Epithelial cell of prostate (primary cell): ENCODE measurements at places on chromosomes 4 and X.

GRCh38 chrX:55489314-55490009, at the start of gene USP51:
Gene USP51, minus strand, starts transcription at chrX:55489848. Its CDS starts 909 bp downstream, at chrX:55488939.
- DNase-seq, result no peak

DNA sequence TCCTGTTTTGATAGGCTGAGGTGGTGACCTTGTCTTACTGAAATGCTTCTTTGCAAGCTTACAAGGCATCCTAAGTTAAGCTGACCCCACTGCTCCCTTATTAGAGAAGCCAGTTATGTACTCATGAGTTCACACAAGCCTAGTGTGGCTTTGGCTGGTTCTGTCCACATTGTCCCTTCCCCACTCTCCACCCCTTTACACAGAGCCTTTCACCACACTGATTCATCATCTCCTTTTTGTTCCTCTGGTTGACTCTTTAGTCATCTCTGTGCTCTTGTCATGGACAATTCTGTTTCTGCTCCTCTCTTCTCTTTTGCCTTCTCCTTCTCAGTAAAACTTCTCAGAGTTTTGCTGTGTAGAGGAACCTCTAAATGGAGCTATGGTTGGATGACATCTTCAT, 4.9 kb downstream of the CHRNA9 start:
- DNase-seq, result no peak

DNA sequence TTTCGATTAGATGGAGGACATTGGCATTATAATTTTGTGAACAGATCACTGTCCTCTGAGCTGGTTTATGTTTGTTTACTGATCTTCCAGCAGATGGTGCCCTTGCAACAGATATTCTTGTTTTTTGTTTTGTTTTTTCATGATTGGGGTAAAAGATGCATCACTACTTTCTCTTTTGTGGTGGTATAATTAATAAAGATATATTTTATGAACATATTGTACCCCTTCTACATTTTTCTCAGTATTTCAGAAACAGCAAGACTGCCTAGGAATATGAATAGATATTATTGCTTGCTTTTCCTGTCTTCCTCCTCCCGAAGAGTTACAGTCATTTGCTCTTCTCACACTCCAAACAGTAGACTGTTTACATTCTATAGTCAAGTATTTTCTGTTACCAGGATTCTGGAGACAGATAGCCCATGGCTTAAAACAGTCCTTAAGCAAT, 905.2 kb downstream of the TRAM1L1 start:
- DNase-seq, result no peak

DNA sequence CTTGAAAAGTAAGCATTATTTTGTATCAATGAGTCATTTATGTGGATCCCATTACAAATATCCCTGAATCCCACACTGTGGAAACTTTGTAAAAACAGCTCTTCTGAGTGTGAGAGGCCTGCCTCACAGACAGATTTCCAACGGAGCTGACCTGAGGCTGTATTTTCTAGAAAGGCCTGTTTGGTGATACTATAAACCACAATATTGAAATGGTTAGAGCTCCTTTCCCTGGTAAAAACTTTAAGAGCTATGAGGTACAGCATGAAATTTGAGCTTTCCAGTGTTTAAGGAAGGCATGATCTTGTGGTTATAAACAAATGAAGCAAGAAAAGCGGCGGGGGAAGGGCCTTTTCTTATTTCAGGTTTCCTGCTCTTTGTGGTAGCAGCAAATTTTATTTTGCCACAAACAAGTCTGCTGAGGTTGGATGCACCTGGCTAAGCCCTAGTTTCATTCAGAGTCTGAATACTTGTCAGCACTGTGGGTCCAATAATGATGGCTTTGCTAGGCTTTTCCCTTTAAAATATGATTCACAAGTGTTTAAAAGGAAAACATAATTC, 86.8 kb upstream of the ETNPPL start:
- DNase-seq, result peak; percentile 6

DNA sequence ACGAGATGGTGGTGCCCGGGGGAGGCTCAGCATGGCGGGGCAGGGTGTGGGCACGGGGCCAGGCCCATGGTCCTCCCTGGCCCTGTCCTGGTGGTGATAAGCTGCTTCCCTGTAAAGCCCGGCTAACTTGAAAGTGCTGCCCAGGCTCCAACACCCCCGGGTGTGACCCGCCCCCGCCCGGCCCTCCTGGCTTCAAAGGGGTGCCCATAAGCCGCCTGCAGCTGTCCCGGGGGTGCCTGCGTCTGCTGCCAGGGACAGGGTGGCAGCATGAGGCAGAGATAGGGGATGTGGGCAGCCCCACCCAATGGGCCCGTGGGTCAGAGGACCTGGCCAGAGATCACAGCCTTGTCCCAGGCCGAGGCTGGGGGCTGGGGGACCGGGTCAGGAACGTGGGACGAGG, 18.1 kb downstream of the FGFRL1 start:
- no peak for DNase-seq

- DNase-seq, result no peak
These were observed 106.6 kb upstream of the PCDH18 start for GRCh38 chr4:137638934-137639333.

GRCh38 chrX:19642241-19643109, 127.2 kb upstream of the MAP3K15 start:
- no peak for DNase-seq

DNA sequence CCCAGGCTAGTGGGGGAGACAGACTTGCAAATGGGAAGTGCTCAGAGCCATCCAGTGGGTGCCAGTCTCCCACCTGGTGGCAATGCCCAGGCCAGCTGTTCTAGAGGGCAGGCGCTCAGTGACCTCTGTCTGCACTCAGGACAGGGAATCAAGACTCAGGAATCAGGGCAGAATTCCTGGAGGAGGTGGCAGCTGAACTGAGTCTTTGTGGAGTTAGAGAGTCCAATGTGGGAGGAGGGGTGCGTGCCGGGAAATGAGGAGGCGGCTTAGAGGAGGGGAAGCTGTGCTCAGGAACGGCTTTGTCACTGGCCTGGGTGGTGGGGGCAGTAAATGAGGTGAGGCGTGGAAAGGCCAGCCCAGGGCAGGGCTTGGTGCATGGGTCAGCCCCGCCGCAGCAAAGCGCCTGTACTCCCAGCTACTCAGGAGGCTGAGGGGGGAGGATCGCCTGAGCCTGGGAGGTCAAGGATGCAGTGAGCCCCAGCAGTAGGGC, 31.3 kb upstream of the SORCS2 start:
- no peak for DNase-seq

- DNase-seq, result no peak
These were observed 12.3 kb downstream of the PGRMC2 start for GRCh38 chr4:128275346-128275745.

DNA sequence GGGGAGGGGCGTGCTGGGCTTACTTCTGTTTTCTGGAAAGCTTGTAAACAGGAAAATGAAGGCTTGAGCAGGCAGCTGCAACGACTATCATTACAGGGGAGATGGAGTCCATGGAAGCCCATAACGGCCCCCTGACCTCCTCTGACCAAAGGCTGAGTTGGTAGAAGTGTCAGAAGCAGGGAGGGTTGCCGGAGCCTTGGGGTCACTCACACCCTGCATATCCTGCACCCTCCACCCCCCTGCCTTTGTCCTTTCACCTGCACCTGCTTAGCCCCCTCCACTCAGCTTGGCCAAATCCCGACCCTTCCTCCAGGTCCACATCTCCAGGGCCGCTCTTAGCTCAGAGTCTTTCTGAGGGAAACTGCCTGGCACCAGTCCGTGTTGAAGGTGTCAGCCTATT, 12.5 kb upstream of the MSX1 start:
- DNase-seq, result no peak

DNA sequence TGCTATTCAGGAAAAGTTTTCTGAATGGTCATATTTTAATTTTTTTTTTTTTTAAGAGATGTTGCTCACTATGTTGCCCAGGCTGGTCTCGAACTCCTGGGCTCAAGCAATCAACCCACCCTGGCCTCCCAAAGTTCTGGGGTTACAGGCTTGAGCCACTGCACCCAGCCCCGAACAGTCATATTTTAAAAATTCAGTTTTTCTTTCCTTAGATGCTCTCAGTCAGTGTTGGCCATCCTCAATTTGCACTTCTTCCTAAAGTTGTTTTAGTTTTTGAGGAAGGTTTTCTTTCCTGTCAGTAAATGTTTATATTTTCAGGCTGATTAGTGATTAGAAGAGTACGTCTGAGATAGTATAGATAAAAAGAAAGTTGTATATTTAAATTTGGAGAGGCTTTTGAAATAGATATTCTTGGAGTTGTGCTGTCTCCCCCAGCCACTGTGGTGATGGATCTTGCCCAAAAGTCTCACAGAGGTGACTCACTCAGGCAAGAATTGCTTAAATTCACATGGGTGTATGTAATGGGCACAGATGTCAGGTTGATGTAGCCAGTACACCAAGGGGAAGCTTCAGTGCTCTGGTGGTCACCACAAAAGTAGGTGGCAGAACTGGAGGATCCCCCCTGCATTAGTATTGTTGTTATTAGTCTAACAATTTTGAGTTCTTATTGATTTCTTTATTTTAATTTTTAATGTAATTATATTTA, 72.2 kb upstream of the ELOVL6 start:
- DNase-seq, result no peak

DNA sequence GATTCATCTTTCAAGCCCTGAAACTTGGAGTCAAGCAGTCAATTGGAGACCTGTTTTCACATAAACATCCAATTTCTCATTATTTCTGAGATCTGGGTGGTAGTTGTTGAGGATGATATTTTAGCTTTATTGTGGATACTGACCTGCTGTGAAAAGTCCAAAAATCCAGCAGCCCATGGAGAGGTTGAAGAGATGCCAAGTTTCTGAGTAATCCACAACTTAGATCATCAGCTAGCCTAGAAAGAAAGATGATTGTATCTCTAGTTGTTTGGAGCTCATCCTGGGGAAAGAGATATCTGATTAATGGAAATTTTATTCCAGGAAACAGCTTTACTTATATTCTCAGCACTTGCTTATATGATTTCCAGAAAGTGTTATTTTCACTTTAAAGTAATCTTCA, 48.6 kb upstream of the DCX start:
- no peak for DNase-seq

GRCh38 chr4:151147000-151147399, 47.6 kb downstream of the RPS3A start:
- DNase-seq, result no peak

DNA sequence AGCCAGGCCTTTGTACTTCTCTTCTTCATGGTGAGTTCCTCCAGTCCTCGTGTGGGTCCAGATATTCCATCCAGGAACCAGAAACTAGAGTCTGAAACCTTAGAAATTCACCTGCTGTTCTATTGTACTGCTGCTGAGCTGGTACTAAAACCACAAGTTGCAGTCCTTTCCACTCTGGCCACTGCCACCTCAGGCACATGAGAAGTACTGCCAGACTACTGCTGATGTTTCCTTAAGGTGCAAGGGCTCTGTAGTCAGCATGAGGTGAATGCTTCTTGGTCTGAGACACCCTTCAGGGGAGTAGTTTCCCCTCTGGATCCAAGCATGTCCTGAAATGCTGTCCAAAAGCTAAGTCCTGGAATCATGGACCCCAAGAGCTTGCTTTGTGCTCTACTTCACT, 399.6 kb upstream of the CT83 start:
- no peak for DNase-seq

DNA sequence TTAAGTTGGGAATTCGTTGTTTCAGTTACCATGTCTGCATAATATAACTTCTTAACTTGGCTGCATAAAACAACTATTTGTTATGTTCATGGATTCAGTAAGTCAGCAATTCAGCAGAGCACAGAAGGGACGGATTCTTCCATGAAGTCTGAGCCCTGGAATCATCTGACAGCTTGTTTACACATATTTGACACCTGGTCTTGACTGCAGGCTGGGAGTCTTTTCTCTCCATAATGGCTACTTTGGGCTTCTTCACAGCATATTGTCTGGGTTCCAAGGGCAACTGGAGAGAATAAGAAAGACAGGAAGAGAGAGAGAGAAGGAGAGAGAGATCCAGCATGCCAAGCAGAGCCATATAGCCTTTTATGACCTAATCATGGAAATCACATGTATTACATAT, 23.1 kb downstream of the CENPC start:
- DNase-seq, result no peak

GRCh38 chrX:20147561-20147960, 5.9 kb upstream of the EIF1AX start:
- no peak for DNase-seq

GRCh38 chrX:13775837-13776236, 41.1 kb downstream of the GPM6B start:
- no peak for DNase-seq

GRCh38 chrX:11641349-11642065, 24.2 kb downstream of the ARHGAP6 start:
- DNase-seq, result no peak

- no peak for DNase-seq
These were observed 141.2 kb upstream of the SCML1 start for GRCh38 chrX:17596061-17596460.

DNA sequence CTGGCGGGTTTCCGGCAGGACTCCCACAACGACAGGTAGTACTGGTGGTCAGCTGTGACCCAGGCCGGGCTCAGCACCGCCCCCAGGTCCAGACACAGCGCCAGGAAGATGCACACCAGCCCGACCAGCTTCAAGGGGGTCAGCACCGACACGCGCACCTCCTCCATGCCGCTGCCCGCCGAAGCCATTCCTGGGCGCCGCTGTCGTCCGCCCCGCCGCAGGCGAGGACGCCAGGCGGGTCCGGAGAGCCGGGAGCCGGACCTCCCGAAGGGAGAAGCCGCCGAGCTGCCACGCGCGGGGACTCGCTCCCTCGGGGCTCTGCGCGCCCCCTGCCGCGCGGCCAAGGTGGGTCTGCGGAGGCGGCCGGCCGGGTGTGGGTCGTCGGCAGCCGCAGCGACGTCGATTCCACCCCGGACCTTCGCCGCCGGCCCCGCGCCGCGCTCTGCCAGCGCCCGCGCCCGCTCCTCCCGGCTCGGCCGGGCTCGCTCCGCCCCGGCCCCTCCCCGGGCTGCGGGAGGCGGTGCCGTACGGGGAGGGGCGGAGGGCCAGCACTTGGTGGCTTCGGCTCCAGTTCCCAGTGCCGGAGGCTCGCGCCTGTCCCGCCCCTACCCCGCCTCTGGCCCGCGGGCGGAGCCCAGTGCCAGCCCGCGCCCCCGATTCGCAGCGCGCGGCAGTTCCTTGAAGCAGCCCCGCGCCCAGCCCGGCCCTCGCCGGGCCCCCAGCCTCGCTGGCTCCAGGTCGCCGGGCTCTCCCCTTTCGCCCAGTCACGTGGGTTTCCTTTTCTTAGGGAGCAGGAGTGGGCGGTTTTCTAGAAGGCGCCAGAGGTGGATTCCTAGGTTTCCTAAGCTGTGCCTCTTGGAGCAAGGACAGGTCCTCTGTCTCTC, at the start of gene TMEM47:
TMEM47 (minus strand) TSS at position 444 of the 884 bp plus-strand sequence; CDS start at position 188, 256 bp downstream.
- no peak for DNase-seq

DNA sequence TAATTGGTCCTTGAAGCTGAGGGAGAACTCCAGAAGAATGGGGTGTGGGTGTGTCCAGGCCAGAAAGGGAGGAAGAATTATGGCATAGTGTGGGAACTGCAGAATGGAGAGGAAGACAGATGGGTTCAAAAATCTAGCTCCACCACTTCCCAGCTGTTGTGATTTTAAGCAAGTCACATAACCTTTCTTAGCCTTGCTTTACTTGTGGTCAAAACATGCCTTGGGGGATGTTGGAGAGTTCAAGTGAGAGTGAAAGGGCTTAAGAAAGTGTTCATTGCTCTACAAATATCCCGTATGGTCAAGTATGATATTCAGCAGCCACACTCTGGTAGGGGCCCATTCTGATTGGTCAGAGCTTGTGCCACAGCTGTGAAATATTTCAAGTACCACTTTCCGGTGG, 15.0 kb upstream of the STARD8 start:
- no peak for DNase-seq

GRCh38 chrX:120334603-120335002, 23.3 kb upstream of the TMEM255A start:
- DNase-seq, result no peak
